A549 treated with DMSO at 1 μM for 4 hours (cell line): ENCODE measurements at places on chromosomes 2 and 18. TPM values are rescaled to one million over a fixed set of nuclear protein-coding genes. Genes with fewer than 3 reads are reported as not detected.

Gene ALPG
- 0.07 to 0.15 TPM (median 0.13 TPM) in 4 of 5 replicates, not detected in the other for total RNA-seq

Gene IL18R1
- 0.47 to 1.4 TPM (median 0.95 TPM) in 5 replicates for total RNA-seq

Gene PAIP2B
- total RNA-seq, result 0.24 to 0.44 TPM (median 0.43 TPM) in 5 replicates

Gene RBM44
- 0.07 to 0.33 TPM (median 0.21 TPM) in 5 replicates for total RNA-seq

Gene SERPINB10
- 0.22 TPM in 1 of 5 replicates, not detected in the others for total RNA-seq
